DMS53 (cell line): ENCODE measurements at places on chromosomes 4 and X.

DNA sequence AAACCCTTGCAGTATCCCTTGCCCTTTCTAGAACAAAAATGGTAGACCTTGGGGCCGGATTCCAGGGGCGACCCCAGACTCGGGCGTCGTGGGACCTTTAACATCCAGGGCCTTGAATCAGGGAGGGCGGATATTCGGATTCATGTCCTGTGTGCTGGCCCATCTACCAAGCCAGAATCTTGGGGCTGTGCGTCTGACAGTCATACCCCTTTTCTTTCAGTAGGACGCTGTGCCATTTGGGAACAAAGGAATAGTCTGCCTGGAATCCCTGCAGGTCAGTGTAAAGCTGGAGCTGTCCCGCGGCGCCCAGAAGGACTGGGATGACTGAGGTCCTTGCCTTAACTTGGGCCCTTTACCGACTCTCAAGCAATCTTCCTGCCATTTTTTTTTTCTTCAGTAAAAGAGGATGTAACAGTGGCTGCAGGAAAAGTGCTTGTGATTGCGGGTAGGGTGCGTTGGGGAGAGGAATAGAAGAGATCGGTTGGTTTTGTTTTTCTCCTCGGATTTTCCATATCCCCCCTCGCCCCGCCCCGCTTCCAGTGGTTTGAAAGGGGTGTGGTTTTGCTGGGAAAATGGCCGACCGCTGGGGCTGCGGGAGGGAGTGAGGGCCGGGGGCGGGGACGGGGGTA is 518 bp downstream of the ARMCX1 start:
- peak; percentile 56 for DNase-seq

DNA sequence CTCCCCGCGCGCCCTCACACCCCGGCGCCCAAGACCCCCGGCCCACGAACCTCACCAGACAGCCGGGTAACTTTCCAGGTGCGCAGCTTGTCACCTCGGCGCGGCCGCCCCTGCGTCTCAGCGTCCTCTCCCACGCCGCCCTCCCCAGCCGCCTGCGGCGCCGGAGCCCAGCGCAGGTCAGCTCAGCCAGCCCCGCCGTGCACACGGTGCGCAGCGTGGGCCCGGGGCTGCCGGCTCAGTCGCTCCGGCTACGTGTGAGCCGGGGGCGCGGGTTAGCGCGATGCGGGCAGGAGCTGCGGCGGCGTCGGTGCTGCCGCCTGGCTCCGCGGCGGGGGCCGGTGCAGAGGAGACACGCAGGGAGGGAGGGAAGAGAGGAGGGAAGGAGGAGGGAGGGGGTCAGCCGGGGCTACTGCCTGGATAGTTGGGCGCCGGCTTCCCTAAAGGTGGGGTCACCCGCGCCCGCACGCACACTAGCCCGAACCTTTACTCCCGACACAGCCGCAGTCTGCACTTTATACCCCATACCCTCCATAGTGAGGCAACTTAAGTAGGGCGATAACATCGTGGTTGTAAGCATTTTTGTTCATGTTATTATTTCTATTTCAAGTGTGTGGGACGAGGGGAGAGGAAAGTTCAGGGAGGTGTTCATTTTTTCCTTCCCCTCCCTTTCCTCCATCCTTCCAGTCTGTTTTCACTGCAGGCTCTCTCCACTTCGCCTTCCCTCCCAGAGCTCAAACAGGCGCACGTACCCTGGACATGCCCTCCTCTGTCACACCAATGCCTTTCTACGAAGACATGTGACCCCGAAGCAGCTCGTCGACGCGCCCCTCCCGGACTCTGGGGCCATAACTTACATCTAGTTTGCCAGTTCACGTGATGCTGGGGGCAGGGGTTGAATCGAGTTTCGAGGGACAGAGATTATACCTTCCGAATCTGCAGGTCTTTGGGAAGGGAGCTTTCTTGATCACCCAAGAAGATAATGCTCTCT is at the start of gene PRKG2:
Gene PRKG2, minus strand, starts transcription at position 342 of the 988 bp plus-strand sequence. CDS start 10,175 bp downstream, outside the sequence.
- peak; percentile 47 for DNase-seq

DNA sequence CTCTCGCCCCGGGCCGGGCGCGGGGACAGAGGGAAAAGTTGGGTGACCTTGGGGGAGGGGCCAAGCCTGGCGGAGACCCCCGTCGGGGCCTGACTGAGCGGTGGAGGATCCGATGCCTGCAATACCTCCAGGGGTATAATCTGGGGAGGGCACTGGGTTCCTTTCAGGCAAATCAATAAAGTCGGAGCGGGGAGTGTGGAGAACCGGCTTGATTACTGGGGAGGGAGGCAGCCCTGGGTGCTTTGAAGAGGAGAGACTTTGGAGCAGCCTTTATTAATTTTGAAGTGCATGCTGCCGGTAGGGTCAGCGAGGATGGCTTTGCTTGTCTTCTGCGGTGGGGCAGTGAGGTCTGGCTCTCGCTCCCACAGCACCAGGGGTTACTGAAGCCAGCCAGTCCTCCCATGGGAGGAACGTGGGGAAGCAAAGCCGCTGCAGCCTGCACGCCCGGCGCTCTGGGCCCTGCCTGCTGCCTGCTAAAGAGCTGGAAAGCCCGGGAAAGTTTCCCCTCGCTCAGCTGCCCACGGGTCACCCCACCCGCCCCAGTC is 403 bp upstream of the LGI2 start:
- peak; percentile 77 for DNase-seq

DNA sequence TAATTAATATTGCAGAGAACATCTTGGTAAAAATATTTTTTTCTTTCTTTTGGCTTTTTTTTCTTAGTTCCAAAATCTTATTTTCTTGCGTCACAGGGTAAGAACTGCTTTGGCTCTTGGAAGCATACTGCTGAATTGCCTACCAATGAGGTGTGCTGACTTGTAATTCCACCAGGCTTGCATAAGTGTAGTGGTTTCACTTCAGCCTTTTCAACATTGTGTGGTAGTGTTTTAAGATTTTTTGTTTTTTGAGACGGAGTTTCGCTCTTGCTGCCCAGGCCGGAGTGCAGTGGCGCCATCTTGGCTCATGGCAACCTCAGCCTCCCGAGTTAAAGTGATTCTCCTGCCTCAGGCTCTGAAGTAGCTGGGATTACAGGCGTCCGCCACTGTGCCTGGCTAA is 42.4 kb downstream of the N4BP2 start:
- no peak for DNase-seq

- no peak for DNase-seq
These were observed 15.9 kb upstream of the NELFA start for GRCh38 chr4:2024683-2025082.

DNA sequence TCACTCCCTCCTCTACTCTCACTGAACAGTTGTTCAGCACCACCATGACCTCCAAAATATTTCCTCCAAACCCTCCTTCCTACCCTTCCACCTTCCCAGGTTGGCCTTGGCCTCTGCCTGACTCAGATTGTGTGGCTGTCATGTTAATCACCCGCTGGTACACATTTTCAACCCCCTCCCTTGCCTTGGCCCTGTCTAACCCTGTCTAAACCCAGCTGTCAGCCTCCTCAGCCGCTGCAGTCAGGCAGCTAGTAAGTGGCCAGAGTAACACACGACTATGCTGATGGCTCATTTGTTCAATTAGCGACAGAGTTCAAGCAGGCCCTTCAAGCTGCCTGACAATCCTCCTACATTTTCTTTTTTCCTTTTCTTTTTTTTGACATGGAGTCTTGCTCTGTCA is 18.0 kb downstream of the ING2 start:
- DNase-seq: no peak

GRCh38 chr4:113838460-113838859 is 76.9 kb upstream of the CAMK2D start:
- no peak for DNase-seq

GRCh38 chrX:132369617-132370326 is 119.1 kb downstream of the MBNL3 start:
- DNase-seq: no peak

GRCh38 chr4:161411901-161412300 is 751.9 kb downstream of the FSTL5 start:
- no peak for DNase-seq

- DNase-seq: peak; percentile 46
These were observed 19.5 kb upstream of the CXCR3 start for GRCh38 chrX:71637848-71638247.

- DNase-seq: peak; percentile 95
These were observed 19.8 kb downstream of the C4orf50 start for GRCh38 chr4:5998333-5998936.

GRCh38 chr4:120667102-120667501 is 255.4 kb downstream of the PRDM5 start:
- DNase-seq: no peak

DNA sequence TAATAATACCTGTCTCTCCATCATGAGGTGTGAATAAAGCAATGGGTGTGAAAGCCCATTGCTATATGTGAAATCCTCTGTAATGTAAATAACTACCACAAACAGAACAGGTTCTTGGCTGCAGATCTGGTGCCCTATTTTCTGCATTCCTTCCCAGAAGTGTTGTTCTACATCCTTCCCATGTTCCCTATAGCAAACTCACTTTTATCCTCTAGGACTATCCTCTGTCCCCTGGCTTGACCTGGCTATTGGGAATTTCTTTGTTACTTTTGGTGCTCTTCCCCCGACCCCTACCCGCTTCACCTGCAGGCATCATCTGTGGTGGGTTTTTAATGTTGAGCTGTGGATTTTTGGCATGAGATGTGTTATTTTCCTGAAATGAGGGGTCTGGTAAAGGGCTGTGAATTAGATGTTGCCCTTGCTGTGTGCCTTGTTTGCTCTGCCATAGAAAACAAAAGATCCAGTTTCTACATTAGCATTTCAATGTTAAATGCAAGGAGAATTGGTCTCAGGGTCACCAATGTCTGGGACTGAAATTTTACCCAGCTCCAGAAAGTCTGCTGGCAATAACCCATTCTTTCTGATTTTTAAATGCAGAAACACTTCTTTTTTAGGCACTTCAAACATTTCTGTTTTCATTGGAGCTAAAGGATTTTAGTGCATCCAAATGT is 13.6 kb upstream of the FREM3 start:
- DNase-seq: no peak

DNA sequence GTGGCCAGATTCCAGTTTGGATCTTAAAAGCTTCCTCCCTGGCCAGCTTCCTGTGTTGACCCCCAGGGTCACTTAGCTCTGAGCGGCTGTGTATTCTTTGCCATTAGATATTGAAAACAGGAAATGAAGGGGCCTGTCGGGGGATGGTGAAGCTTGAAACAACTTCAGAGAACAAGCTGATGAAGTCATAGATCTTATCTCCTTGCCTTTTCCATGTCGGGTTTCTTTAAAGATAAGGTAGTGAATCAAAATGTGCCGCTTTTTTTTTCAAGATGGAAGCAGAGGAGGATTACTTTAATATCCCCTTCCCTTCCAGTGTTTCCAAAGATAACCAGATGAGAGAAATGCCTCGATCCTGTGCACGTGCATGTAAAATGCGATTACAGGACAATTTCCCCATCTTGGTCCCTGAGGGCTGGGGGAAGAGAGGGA is 508.5 kb downstream of the MID1IP1 start:
- DNase-seq: peak; percentile 58

DNA sequence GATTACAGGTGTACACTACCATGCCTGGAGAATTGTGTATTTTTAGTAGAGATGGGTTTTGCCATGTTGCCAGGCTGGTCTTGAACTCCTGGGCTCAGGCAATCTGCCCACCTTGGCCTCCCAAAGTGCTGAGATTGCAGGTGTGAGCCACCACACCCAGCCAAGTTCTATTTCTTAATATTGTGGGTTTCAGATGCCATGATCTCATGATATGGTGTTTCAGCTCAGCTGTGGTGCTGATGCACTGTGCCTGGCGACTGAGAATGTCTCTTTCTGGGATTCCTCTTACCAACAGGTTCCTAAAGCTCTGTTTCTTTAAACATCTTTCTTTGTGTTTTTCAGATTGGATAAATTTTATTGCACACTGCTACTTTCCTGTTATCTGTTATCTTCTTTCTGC is 17.3 kb upstream of the NDUFC1 start:
- no peak for DNase-seq

- DNase-seq: no peak
These were observed 168.8 kb downstream of the RELL1 start for GRCh38 chr4:37517326-37517725.

GRCh38 chrX:69226459-69227158 is 61.4 kb upstream of the PJA1 start:
- DNase-seq: no peak
